ENCODE measurements at places on chromosomes 4 and X.

DNA sequence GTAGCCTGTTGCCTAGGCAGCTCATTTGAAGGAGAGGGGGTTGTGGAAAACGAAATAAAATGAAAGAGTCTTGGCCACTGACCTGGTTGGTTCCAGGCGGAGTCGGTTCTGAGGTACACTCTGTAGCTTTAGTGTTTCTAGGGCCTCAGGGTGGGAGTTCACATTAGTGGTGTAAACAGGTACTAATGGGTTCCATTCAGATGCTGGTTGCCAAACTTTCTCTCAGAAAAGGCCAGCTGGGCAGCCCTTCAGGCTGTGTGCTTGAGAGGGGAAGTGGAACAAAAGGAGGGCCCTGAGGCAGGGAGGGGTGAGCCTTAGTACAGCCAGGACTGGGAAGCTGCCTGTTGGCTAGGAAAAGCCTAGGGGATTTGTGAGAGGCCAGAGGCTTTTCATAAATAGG, 24.8 kb downstream of the NHSL2 start:
- DNase-seq = no peak

DNA sequence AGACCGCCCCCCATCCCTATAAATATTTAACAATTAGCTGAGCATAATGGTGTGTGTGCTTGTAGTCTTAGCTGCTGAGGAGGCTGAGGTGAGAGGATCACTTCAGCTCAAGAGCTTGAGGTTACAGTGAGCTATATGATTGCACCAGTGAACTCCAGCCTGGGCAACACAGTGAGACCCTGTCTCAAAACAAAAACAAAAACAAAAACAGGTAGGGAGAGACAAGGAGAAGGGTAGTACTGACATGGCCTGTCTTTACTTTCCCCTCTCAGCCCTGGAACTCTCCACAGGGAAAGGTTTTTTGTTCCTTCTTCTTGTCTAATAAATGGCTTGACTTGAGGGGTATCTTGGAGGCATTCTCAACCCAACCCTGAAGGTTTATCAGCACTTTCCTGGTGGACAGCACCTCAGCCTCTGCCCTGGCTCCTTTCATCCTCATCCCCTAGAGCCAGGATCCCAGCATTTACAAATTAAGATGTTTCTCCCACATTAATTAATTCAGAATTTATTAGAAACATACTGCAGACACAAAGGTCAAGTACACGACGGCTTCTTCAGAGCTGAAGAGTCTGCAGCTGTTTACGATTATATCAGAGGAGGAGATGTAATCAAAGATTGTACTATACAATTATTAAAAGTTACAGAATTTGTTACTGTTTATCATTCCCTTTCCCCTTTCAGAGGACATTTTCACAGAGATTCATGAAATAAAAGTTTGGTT, 131.8 kb downstream of the AFF1 start:
- DNase-seq = no peak

DNA sequence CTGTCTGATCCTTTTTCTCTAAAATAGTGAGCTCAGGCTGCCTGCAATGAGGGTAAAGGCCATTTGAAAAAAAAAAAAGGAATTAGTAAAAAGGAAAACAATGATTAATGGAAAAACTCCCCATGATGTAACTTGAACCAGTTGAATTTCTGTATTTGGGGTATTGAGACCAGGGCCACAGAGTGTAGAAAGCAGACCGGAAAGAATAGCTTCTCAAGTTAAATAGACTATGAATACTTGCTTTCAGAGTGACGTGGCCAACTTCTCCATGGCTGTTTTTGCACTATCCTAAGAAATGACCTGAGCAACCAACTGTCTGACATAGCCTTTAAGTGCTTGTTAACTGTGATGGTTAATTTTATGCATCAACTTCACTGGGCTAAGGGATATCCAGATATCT, 222.1 kb upstream of the INTU start:
- DNase-seq = no peak

DNA sequence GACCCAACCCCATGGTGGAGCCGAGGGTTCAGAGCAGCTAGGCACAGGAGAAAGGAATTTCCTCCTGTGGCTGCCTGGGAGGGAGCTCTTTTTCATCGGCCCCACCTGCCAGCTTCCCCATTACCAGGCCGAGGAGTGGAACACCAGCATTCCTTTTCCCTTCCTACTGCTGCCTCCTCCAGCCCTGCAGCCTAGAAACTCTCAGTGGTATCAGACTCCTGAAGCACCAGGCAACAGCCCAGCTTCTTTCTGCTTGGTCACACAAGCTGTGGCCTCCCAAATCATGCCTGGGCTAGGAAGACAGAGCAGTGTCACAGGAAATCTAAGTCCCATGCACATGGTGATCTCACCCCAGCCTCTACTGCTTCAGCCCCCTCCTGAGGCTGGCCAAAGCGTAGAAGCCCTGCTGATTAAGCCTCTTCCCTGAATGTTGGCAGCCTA, 30.1 kb downstream of the RTL5 start:
- no peak for DNase-seq

DNA sequence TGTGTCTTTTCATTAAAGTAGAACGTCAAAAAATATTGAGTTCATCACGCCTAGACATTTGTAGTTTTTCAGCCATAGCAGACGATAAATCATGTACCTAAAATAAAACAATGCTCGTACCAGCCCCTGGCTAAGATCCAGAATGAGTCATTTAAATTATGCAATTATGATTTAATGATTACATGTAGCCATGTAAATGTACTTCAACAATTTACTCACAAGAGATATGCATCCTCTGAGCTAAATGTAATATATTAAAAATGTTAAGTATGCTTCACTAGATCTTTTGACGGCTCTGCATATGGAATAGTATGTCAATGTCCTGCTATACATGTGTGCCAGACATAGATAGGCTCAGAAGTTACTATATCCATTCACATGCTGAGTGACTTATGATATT, 1077.8 kb downstream of the ARAP2 start:
- DNase-seq = no peak

Measured in fibroblast of villous mesenchyme (primary cell).